ENCODE measurements at places on chromosomes 7 and 10. TPM values are rescaled to one million over a fixed set of nuclear protein-coding genes. Genes with fewer than 3 reads are reported as not detected.

DNA sequence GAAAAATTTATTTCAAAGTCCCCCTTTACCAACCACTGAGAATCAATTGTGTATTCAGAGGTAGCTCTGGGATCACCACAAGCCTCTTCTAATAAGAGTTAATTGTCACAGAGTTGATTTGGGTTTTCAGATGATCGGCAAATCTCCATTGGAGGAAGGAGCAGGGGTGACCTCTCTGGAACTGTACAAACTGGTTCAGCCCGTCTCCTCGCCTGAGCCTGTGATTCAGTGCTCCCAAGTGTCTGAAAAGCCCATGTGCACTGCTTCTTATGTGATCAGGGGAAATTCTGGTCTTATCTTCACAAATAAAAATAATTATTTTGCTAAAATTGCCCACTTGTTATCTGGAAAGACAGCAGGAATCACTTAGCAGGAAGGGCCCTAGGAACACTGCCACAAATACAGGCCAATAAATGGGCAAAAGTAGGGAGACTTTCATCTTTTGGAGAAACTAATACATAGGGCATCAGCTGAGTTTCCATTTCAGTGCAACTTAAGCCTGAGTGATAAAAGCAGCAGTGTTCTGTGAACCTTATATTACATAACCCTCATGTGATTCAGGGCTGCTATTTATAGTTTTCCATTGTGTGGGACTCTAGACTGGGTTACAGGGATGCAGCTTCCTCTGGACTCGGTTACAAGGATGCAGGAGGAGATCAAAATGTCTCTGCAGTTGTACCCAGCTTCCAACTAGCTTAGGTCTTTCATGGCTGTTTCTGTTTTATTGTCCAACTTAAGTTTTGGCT lies 32.3 kb downstream of the CDK1 start:
- no peak for DNase-seq

GRCh38 chr7:47153576-47153975 lies 428.3 kb downstream of the TNS3 start:
- DNase-seq = no peak

DNA sequence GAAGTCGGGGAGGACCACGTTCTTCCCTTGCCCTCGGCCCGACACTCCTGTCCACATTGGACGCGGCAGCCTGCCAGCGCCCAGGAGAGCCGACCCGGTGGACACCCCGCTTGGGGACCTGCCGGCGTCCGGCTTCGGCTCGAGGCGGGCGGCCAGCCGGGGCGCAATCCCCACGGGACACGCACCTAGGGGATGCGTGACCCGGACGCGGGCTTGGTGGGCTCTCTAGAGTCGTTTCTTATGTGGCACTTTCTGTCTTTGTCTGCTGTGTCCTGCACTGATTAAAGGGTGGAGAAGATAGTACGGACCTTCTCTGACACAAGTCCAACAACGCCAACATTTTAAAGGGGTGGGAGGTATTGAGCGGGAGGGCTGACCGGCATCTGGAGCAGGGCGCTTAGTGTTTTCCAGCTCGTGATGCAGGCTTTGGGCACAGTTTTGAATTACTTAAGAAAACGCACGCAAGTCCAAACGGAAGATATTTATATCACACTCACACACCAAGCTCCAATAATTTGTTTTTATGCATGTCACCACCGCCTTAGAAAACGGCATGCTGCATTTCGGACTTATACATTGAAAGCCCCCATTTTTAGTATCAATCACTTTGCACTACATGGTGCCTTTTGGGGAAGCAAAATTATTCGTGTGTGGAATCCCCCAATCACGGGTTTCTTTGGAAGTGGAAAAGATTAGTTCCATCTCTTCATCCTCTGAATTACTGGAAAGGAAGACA lies 3.9 kb upstream of the SPAG6 start:
- DNase-seq = no peak

DNA sequence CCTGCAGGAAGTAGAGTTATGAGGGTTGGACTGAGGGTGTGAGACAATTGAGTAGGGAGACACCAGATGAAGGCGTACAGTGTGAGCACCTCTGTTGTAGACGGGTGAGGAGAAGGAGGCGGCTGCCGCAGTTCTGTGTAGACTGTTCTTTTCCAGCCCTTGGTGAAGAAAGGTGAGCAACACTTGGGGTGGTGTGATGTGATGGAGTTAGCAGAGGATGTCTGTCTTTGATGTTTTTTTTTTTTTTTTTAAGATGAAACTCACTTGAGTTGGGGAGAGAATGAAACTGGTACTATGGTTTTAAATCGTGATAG lies 42.8 kb upstream of the RNF216 start:
- no peak for DNase-seq

- no peak for DNase-seq
Observed at GRCh38 chr10:2011106-2011716, 273.9 kb upstream of the ADARB2 start.

- DNase-seq = no peak
Observed at GRCh38 chr10:17793823-17794644, 15.1 kb upstream of the MRC1 start.

GRCh38 chr10:47378183-47378510 lies 5.9 kb downstream of the ZNF488 start:
- no peak for DNase-seq

The LIPK gene
- not detected for polyA plus RNA-seq

- DNase-seq = no peak
Observed at GRCh38 chr7:120819861-120820260, 38.1 kb downstream of the TSPAN12 start.

- DNase-seq = no peak
Observed at GRCh38 chr7:156993021-156993924, 17.2 kb downstream of the MNX1 start.

The PRKG1 gene
- polyA plus RNA-seq = 16.0 TPM

DNA sequence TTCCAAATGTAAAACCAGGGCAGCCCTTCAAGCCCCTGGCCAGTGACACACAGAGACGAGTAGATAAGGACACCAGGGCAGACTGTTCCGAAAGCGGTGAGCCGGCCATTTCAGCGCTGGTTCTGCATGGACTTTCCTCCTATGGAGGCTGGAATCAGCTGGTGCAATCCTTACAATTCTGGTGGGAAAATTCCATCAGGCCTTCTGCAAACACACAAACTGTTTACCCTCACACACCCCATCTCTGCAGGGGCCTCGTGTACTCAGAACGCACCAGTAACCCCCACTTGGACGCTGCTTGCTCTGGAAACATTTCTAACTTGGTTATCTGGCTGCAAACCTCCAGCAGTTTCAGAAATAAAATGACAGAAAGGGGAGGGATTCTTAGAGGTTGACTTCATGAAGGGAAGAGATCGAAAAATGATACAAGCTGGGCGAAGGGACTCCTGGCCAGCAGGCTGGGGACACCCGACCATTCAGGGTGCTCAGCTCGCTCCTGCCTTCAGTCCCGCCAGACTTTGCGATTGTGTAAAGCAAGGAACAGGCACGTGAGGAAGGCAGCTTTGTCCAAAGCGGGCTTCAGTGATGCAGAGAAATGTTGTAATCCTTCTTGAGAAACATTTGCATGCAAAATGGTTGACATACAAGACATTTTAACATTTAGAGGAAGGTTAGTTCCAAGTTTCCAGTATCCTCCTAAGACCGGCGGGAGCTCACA lies 19.7 kb upstream of the SHH start:
- DNase-seq = no peak

The CCDC3 gene
- 3.3 TPM for polyA plus RNA-seq

The OR2A5 gene
- polyA plus RNA-seq = not detected

The GIMAP6 gene
- polyA plus RNA-seq = not detected

The ITGA8 gene
- polyA plus RNA-seq = 0.25 TPM

The MRLN gene
- polyA plus RNA-seq = not detected

DNA sequence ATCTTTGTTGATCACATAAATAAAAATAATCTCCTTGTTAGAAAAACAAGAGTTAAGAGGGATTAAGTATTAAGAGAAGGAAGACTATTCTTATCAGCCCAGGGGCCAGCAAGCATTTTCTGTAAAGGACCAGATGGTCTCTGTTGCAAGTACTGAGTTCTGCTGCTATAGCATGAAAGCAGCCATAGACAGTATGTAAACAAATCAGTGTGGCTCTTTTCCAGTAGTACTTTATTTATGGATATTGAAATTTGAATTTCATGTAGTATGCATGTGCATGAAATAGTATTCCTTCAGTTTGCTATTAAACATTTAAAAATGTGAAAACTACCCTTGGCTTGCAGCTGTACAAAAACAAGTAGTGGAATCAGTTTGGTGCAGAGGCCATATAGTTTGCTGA lies 81.7 kb downstream of the STK31 start:
- no peak for DNase-seq

The PLXDC2 gene
- polyA plus RNA-seq = 8.9 TPM

DNA sequence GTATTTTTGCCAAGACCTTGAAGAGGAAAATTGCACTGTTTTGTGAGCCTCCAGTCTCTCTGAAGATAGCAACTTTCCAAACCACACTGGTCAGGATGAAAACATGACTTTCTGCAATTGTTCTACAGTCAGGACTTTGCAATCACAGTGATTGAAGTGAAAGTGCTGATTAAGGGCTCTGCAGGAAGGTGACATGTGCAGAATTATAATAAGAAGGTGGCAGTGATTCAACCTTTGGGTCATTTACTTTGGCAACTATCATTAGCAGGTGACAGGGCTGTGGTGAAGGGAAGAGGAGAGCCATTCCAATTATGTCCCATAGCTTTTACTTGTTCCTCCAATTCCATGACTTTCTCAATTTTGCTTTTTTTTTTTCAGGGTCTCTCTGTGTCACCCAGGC lies 350.0 kb upstream of the FZD8 start:
- no peak for DNase-seq

The CADPS2 gene
- polyA plus RNA-seq = 0.35 TPM

Data from AG04450 (cell line).